ENCODE measurements at places on chromosomes 7 and 10.

DNA sequence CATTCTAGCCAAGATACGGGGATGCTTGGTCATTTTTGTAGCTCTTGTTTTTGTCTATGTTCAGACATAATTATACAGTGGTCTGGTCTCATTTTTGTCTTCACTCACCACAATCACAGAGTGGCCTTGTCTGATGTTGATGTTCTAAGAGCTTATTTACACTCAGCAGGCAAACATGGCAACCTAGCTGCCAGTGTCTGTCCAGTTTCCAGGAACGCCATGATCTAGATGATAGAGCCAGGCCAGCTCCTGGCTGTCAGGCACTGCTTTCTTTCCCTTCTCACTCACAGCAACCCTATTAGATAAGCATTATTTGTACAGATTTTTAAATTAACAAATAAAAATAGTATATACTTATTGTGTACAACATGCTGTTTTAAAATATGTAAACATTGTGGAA, 98.6 kb upstream of the PHF14 start:
- DNase-seq, result no peak

- peak; percentile 53 for DNase-seq
Measured at GRCh38 chr7:77651575-77652162, 44.6 kb upstream of the RSBN1L start.

DNA sequence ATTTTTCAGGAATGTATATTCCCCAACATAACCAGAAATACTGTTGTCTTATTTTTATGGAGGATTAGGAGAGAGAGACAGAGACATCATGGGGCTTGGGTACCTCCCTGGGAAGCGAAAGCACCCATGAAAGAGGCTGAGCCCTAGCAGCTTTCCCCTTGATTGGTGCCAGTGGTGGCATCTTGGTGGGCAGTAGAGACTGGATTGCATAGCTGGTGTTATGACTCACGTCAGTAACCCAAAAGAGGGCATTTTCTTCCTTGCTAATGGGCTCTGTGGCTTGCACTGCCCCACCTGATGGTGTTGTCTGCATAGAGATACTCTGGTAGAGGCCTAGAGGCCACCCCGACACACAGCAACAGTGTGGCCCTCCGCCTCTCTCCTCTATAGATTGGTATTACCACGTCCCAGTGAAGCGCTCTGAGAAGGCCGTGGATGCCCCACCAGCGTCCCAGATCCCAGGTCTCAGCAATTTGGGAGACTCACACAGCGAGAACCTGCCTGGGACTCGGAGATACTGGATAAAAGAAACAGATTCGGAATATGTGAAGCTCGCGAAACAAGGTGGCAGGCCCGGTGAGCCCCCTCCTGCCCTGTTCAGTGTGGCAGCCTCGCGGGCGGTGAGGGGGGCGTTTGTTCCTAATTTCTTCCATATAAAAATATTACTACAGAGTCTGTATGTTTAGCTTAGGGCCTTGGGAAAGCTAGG, 5.8 kb downstream of the C7orf57 start:
- DNase-seq, result no peak

DNA sequence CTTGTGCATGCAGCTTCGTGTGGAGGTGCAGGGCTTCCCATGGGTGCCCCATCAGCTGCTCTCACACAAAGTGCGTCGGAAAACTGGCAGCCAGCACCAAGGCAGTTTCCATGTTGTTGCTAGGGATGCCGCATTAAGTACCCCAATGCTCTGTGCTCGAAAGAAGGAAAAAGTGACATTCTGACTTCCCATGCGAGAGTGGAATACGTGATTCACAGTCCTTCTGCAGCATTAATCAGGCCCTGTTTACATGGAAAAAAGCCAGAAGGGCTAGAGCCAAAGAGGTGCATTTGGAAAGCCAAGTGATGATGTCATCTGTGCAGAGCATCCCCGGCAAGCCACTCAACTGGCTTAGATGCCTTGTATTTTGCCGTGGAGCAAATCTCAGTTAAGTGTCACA, 258.3 kb downstream of the GATA3 start:
- no peak for DNase-seq

DNA sequence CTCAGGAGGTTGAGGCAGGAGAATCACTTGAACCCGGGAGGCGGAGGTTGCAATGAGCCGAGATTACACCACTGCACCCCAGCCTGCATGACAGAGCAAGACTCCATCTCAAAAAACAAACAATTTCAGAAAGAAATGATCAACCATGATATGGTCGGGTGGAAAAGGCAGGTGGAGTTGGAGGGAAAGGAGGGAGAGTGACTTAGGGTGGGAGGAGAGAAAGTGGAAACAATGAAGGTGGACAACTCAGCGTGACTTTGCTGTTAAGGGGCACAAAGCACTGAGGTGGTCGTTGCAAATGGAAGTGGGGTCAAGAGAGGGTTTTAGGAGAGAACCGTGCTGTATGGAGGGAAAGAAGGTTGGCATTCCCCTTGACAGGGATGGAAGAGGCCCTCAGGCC, 30.0 kb upstream of the FXYD4 start:
- DNase-seq, result no peak

DNA sequence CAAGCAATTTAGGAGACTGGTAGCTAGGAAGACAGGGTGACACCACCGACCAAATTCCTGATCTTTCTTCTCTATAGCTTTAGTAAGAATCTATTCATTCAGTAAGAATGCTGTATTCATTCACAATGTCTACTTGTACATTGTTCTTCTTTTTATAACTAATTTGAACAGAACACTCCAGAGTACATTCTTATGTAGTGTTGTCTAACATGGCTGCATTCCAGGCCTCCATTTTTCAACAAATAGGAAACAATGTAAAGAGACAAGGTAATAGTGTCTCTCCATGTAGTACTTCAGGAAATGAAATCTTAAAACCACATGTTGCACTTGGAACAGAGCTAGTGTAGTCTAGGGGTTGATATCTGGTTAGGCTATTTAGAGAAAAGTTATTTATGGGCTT, 1.8 kb downstream of the VCL start:
- DNase-seq, result peak; percentile 46

DNA sequence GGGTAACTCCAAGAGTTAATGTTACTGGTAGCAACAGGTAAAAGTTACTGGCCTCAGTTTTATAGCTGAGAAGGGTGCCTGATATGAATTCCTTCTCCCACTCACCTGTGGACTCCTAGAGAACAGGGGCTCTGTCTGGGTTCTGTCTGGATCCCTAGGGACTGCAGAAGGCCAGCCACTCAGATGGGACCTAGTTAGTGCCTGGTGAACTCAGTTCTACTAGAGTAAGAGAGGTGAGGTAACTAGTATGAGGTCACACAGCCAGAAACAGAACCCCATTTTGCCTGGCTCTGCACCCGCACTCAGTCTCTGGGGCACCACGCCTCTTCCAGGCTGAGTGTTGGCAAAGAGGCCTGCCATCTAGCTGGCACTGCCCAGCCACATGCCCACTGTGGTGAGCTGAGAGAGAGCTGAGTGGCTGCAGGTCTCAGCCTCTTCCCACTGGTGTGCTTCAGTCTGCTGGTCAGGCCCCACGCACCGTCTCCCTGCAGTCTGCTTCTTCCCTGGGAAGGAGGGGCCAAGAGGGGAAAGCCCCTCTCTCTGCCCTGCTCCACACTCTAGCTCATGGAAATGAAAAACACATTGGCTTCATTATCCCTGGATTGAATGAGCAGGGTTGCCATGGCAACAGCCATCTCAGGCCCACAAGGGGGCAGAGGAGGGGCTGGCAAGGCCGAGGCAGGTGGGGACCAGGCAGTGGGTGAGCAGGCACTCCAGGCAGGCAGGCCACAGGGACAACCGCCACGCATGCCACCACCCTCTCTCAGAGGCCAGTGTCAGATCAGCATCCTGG, 110.6 kb downstream of the ZMIZ1 start:
- no peak for DNase-seq

DNA sequence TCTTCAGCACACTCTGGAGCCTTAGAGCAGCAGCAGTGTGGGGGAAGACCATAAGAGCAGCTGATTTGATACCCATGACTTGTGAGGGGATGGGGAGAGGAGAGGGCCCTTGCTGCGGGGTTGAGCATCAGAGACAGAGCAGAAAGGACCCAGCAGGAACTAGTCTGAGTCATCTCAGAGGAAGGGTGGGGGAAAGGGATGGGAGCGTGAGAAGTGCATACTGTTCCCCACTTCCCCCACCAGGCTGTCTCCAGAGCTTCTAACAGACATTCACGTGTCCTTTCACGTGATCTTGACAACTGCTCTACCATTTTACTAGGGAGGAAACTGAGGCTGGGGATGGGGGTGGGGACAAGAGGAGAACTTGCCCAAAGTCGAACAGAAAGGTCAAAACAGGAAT, 38.7 kb downstream of the FAM241B start:
- DNase-seq, result no peak

DNA sequence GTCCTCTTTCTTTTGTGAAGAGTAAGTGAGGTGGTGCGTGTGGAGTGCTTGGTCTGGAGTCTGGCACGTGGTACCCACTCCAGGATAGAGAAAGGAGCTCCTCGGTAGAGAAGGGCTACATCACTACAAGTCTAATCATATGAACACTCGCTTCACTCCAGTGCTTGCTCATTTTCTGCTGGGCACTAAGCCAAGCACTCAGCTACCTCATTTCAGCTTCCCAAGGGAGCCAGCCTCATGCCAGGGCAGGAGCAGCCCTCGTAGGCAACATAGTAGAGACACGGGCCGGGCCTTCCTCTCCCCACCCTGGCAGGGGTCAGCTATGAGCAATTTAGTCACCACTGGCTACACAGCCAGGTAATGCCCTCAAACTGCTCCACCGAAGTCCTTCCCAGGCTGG, 11.4 kb upstream of the HSPA12A start:
- peak; percentile 75 for DNase-seq

DNA sequence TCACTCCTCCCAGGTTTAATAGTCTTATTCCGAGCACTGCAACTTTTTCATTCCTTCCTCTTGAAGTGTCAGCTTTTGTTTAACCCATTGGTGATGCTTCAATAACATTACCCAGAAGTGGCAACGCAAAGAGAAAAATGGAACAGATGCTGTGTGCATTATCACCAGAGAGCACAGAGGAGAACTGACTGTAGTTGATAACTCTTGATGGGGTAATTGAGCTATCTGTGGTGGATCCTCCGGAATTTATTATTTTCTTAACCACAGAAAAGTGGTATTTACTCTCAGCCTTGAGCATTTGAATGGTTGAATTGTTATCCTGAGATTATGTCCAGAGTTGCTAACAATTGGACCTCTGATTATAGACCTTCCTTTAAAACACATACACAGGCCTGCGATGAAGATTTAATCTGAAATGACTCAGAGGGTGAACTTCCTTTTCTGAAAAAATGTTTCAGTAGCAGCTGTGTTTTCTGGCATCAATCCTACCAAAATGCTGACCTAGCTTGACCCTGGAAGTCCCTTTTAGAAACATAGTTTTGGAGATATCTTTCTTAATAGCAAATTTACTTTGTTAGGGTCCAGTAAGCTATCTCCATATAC, 1584.4 kb upstream of the LRRTM3 start:
- no peak for DNase-seq

- DNase-seq, result no peak
Measured at GRCh38 chr10:59283456-59284091, 78.8 kb downstream of the FAM13C start.

- DNase-seq, result no peak
Measured at GRCh38 chr7:26918241-26918640, 53.9 kb upstream of the SKAP2 start.

DNA sequence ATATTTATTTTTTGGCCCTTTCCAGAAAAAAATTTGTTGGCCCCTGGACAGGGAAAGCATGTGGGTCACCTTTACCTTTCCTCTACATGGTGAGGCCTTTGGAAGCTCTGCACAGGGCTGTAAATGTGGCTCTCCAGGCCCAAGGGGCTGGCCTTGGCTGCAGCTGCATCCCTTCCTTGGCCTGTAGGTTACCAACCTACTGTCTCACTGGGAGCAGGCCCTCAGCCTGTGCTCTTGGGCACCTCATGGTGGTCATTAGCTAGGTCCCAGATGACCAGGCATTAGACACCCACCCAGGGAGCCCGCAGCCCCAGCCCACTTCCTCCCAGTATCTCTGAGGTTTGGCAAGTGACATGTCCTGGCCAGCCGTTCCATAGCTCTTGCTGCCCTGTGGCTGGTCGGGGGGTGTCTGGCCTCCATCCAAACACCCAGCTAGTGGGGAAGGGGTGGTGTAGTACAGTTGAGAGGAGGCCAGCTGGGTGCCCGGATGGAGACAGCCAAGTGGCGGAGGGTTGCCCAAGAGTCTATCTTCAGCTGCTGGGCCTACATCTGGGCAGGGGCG, 7.1 kb upstream of the CPA5 start:
- no peak for DNase-seq

GRCh38 chr10:27578316-27578715, 74.2 kb downstream of the RAB18 start:
- DNase-seq, result no peak

DNA sequence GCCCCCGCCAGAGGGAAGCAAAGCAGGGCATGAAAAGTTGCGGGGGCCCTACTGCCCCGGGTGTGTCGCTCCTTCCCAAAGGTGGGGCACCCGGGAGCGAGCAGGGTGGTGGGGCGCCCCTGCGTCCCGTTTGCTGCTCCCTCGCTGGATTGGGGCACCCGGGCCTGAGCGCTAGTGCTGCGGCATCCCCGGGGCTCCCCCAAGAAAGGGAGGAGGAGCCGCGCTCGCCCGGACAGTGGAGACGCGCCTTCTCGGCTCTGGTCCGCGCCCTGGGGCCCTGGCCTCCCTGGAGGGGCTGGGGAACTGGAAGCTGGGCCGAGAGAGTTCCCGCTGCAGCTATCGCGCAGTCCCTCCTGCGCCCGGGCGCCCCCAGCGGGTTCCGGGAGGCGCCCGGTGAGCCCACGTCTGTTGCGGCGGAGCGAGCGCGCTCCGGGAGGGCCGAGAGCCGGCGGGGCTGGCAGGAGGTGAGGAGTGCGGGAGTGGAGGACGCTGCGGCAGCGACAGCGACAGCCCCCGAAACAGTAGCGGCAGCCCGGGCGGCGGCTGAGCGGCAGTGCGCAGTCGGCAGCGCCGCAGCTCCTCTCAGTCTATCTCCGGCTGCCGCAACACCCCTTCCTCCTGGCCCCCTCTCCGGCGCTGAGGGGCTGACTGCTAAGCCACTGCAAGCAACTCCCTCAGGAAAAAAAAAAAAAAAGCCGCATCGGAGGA, 504 bp upstream of the BMPER start:
- DNase-seq, result peak; percentile 48

GRCh38 chr10:92849576-92850090, 1.3 kb downstream of the EXOC6 start:
- DNase-seq, result no peak

GRCh38 chr7:136018104-136018503, 40.9 kb upstream of the MTPN start:
- peak; percentile 49 for DNase-seq

DNA sequence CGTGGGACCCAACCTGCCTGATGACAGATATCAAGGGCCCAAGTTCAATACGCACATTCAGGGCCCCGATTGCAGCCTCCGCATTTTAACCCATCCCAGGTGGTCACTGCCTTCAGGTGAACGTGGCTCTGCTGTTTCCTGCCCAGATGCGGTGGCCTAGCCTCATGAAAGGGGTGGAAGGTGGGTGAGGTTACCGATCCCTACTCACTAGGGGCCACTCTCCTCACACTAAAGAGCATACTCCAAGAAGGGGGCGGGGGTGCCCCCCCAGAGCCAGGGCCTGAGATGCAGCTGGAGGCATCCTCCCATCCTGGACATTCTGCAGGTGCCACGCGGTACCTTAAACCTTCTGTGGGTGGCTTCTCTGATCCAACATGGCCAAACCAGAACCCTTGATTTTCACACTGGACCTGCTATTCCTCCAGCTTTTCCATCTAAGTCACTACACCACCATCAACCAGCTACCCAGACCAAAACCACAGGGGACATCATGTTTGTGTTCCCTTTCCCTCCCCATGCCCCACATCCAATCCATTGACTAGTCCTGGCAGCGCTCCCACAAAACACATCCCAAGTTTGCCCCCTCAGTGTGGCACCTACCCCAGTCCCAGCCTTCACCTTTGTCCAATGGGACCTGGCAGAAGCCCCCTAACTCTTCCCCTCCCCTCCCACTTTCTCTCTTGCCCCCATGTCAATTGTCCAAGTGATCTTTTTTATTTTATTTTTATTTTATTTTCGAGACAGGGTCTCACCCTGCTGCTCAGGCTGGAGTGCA, 30.0 kb downstream of the PRLHR start:
- DNase-seq, result no peak
